Vein endothelial cell (primary cell): ENCODE measurements at places on chromosomes 1 and 21. TPM values are rescaled to one million over a fixed set of nuclear protein-coding genes. Genes with fewer than 3 reads are reported as not detected.

FAM177B gene
- total RNA-seq = not detected in 2 replicates

PPCS gene
- 33.6 and 56.5 TPM in 2 replicates for total RNA-seq

SLC30A10 gene
- not detected in 2 replicates for total RNA-seq

TCEA3 gene
- total RNA-seq = 0.65 and 0.86 TPM in 2 replicates

IL6R gene
- total RNA-seq = 6.9 and 8.5 TPM in 2 replicates

GOLPH3L gene
- total RNA-seq = 24.2 and 29.9 TPM in 2 replicates

GJA9 gene
- not detected in 2 replicates for total RNA-seq

HIVEP3 gene
- total RNA-seq = 1.2 and 1.3 TPM in 2 replicates

SPRR2F gene
- not detected in 2 replicates for total RNA-seq

MTARC1 gene
- 0.98 and 1.1 TPM in 2 replicates for total RNA-seq
